H1 (cell line): ENCODE measurements at places on chromosomes 4 and X.
A peak's percentile ranks its signal among the peaks of the same experiment; 100 is the strongest.

- no peak for DNase-seq
Observed at GRCh38 chr4:163495900-163496299, 1.4 kb downstream of the TMA16 start.

DNA sequence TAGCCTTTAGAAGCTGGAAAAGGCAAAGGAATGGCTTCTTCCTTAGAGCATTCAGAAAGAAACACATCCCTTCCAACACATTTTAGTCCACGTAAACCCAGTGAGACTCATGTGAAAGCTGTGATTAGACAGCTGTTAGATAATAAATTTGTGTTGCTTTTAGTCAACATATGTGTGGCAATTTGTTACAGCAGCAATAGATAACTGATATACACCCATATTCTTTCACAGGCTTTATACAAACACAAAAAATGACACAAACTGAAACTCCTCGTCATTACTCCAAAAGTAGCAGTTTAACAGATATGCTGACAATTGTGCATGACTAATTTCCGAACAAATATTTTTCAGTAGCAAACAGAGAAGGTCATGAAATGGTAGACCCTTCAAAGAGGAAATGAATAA, 65.3 kb downstream of the ANTXR2 start:
- DNase-seq: no peak

- no peak for DNase-seq
Observed at GRCh38 chr4:2598511-2599303, 62.3 kb downstream of the FAM193A start.

DNA sequence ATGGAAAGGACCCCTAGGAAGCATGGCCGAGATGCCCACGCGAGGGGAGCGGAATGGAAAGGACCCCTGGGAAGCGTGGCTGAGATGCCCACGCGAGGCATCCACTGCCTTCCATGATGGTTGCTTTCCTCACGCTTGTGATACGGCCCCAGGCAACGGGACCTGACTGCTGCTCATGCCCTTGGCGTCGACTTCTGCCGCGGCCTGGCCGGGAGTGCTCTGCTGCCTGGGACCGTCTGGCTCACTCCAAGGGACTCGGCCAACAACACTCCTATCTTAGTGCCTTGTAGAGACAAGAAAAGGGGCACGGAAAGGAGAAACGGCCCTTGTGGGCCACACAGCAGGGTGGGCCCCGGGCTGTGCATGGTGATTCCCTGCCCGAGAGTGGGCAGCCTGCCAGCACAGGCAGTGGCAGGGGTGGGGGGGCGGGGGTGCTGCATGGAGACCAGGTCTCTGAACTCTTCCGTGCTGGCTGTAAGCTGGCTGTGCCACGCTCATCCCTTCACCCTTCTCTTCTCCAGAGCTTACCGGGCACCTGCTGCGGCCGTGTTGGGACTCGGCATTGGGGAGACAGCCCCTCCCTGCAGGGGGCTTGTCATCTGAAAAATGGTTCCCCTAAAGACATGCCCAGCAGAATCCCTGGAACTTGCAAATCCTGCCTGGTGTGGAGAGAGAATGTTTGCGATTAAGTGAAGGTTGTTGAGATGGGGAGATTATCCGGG, 38.6 kb upstream of the HMX1 start:
- DNase-seq: no peak

DNA sequence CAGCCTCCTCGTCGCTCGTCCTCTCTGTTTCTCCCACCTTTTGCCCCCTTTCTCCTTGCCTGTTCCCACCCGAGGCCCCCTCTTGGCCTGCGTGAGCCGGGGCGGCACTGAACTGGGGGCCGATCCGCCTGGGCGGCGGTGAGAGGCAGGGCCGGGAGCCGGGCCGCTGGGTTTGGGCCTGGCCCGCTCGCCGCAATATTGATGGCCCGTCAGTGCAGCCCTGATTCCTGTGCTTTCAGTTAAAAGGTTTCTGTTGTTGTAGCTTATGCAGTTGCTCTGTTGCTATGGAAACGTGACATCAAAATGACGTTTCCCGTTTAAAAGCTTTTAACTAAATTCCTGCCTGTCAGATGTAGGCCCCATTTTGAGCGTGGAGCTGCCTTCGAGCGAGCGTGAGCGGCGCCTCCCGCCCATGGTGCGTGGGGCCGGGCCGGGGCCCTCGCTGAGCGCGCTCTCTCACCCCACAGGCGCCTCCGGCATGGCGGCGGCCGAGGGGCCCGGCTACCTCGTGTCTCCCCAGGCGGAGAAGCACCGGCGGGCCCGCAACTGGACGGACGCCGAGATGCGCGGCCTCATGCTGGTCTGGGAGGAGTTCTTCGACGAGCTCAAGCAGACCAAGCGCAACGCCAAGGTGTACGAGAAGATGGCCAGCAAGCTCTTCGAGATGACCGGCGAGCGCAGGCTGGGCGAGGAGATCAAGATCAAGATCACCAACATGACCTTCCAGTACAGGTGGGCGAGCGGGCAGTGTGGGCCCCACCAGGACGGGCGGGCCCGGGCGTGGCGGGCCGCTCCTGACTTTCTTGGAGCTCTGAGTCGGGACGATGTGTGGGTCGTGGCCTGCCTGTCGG, at the start of gene MSANTD1:
MSANTD1 (plus strand) TSS at position 349 of the 851 bp plus-strand sequence; CDS start at position 413, 64 bp downstream.
- no peak for DNase-seq

GRCh38 chr4:7101692-7102515, 34.0 kb upstream of the GRPEL1 start:
- peak; percentile 83 for DNase-seq

DNA sequence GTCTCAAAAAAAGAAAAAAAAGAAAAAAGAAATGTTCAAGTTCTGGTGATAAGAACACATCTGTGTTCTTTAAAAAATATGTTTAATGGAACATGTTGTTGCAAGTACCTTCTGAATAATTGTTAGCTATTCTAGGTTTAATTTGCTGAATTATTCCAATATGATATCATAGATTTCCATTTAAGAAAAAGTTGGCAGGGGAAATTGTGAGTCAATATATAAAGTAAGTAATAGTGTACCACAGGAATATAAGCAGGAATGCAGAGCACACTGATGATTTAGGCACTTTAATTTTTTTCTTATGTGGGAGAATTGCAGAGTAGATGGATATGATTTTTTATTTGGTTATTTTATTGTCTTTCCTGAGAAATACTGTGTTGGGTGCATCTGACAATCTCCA, 190.7 kb downstream of the RPA4 start:
- DNase-seq: no peak

DNA sequence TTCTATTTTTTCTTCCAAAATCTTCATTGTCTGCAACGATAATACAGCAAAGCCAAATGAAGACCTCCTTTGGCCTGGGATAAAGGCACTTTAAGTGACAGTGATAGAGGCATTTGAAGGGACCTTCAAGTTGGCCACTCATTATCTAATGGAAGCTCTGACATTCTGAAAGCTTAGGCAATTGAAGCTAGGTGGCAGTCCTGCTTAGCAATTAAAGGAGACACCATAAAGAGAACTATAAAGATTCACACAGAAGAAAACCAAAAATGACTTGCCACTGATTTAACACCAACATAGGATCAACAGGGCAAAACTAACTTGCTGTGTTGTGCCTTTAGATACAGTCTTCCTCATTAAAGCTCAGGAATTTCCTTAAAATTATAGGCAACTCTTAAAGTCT, 103.3 kb upstream of the TSPAN7 start:
- DNase-seq: no peak

- no peak for DNase-seq
Observed at GRCh38 chrX:8089141-8089540, 81.9 kb downstream of the VCX2 start.

GRCh38 chrX:153351981-153352380, 18.0 kb downstream of the ZNF275 start:
- DNase-seq: no peak

DNA sequence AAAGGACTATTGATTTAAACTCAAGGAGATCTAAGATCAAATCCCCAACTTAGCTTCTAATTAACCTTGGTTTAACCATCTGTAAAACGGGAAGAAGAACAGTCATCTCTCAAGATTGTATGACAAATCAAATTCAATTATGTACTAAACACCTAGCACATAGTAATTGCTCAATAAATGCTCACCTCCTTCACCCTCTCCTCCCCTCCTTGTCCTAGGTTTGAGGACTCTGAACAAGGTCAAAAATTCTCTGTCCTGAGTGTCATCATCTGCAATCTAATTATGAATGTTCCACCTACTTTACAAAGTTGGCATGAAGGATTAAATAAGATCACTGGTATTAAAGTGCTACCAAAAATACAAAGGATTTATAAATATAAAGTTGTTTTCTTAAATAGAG, 320.1 kb upstream of the PPARGC1A start:
- DNase-seq: no peak

DNA sequence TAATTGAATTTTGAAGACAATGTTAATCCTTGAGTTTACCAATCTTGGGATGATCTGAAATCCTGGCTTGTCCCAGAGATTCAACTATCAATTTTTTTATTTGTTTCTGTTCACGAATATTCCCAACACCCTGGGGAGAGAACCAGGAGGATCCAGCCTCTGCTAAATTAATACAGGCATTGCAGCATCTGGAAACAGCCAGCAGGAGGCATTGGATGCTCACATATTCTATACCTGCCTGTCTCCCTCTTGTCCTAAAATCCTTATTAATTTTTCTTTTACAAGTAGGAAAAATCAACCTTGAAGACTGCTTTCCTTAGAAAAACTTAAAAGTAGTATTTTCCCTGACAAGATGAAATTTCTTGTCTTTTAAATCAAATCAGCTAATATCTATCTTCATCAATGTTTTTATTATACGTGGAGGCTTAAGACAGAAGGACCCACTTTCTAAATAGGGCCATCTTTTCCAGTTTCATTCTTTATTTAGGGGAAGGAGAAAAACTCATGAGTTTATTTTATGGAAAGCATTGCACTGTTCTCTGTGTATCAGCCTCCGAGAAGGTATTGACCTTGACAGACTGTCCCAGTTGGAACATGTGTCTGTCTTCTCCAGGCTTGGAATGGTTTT, 102.4 kb downstream of the CLNK start:
- no peak for DNase-seq

DNA sequence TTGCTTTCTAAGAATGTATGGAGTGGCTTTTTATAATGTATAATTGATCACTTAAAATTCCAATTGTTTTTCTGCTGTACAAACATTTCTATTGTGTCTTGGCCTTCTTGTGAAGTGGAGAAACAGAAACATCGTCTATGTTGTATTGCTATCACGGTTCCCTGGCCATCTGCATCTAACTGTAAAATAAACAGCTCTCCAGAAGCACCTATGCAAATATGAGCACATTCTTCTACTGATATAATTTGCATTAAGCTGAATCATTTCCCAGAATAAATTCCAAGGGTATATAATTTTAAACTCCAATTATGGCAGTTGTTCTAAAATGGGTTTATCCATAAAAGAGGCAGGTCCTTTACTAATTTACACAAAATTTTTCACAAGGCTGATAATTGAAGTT, 261.6 kb upstream of the STS start:
- DNase-seq: no peak

GRCh38 chrX:122500556-122500955, 683.5 kb upstream of the GRIA3 start:
- no peak for DNase-seq

- no peak for DNase-seq
Observed at GRCh38 chr4:1003271-1004070, 8.0 kb upstream of the FGFRL1 start.

DNA sequence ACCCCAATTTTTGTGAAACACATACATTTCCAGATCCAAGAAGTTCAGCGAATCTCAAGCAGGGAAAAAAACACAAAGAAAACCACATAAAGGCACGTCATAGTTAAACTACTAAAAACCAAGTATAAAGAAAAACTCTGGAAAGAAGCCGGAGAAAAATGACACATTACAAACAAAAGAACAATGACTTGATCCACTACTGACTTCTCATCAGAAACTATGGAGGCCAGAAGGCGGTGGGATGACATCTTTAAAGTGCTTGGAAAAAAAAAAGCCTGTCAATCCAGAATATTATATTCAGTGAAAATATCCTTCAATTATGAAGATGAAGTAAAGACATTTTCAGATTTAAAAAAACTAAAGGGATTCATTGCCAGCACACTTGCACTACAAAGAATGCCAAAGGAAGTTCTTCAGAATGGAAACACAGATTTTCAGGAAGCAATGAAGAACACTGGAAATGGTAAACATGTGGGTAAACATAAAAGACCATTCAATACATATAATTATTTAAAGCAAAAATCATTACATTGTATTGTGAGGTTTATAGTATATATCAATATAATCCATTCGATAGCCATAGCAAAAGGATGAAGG, 32.6 kb upstream of the PPP2R2C start:
- no peak for DNase-seq

DNA sequence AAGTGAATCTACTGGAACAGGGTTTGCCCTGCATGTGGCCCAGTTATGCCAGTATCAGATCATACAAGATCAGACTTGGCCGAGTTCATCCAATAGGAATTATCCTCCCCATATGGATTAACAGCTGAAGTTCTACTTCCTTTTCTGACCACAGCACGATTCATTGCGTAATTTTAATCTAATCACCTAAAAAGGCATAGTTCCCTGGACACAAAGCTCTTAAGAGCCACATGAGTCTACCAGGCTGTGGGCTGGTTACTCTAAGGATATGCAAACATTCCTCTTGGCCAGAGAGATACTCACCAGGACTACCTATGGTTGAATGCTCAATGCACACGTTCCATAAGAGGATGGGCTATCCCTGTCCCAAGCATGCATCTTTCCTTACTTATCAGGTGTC, 46.9 kb downstream of the CHST7 start:
- no peak for DNase-seq

GRCh38 chr4:10715696-10716095, 31.1 kb upstream of the CLNK start:
- no peak for DNase-seq

DNA sequence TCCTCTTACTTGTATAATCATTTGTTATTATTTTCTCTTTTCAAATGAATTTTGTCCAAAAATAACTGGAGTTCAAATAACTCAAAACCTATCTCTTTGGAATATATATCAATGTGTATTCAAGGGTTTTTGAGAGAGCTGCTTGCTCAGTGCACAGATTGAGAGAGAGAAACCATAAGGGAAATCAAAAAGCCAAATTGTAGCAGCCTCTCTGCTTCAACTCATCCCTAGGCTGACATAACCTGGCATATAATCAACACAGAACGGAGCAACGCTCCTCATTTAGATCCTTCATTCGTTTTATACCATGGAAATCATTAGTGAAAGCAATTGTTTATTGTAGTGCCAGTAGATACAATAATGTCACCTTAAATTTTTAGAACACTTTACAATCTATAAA, 1.8 kb upstream of the GPM6A start:
- DNase-seq: no peak

GRCh38 chr4:99413140-99413539, 22.0 kb downstream of the ADH7 start:
- no peak for DNase-seq

DNA sequence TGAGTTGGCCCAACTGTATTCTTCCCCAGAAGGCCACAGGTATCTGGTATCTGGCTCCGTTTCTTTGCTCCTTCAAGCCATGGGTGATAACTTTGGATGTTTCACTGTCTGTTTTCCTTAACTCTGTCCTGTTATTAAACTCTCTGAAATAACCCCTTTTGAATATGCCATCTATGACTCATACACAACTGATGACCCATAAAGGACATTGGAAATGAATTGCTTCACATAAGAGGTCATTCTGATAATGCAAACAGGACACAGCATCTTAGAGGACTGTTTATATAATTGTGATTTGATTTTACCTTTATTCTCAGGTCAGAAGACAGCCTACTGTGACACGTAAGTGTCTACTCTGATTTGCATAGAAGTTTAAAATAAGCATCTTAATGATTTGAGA, 227.7 kb downstream of the VEGFC start:
- no peak for DNase-seq

GRCh38 chrX:130114141-130114588, 3.9 kb upstream of the ELF4 start:
- no peak for DNase-seq
